ENCODE measurements at places on chromosomes 4 and X.

DNA sequence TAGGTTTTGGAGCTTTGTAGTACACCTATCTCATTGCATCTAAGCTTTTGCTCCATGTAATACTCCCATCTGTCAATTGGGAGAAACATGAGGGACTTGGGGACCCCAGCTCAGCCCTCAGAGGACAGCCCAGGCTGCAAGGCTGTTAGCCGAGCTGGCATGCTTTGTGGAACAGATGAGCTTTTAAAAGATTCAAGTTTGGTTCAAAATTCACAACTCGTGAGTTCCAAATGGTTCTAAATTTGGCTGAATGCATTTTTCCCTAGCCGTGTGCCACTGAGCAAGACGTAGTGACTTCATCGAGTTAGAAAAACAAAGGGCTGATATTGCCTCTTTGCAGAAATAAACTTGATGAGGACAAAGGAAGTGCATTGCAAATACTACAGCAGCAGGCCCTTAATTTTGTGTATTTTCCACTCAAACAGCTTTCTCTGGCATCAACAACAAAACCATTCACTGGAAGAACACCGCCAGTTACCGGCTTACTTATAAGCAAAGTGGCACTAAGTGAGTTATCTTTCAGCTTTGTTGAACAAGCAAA lies 165.0 kb upstream of the HS3ST1 start:
- DNase-seq = no peak

DNA sequence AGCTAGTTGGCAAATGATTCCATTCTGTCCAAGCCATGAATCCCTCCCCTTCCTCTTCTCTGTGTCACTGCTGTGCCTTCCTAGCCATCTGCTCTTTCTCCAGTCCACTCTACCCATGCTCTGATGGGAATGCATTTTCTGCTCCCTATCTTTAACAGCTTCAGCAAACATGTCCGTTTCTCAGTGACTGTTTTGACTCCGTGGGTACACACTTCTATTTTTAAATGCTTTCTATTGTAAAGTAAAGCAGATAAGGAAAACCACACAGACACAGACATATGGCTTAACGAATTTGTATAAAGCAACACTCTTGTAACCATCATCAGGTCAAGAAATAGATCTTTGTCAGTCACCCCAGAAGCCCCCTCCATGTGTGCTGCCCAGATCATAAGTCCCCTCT lies 72.4 kb upstream of the KLHL13 start:
- DNase-seq = no peak

- DNase-seq = no peak
Observed at GRCh38 chrX:43373032-43373431, 283.1 kb upstream of the MAOA start.

DNA sequence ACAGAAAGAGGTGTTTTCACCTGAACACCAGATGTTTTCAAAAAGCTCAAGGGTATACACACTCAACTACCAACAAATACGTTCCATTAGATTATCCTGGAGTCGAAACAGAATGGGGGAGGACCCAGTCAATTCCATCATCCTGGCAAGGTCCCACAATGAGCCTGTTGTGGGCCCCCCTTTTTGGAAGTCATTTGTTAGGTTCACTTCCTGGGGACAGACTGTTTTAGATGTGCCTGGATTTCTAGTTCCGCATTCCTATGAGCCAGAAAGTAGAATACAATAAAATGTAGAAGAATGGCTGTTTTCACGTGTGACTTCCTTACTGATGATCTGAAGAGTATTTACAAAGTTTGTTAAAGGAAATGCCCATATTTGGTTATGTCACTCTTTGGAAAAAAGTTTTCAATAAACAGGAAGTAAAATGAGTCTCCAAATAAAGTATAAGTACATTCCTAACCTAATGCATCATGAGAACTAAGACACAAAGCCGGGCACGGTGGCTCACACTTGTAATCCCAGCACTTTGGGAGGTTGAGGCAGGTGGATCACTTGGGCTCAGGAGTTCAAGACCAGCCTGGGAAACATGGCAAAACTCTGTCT lies 192.5 kb downstream of the MAML3 start:
- DNase-seq = no peak

GRCh38 chr4:60744767-60745166 lies 455.4 kb upstream of the ADGRL3 start:
- no peak for DNase-seq

DNA sequence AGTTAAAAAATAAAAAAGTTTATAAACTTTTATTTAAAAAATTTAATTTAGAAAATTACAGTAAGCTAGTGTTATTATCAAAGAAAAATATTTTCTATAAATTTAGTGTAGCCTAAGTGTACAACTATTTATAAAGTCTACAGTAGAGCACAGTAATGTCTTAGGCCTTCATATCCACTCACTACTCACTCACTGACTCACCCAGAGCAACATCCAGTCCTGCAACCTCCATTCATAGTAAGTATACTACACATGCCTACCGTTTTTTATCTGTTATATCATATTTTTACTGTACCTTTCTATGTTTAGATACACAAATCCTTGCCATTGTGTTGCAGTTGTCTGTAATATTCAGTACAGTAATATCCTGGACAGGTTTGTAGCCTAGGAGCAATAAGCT lies 129.0 kb upstream of the FAM47B start:
- DNase-seq = no peak

DNA sequence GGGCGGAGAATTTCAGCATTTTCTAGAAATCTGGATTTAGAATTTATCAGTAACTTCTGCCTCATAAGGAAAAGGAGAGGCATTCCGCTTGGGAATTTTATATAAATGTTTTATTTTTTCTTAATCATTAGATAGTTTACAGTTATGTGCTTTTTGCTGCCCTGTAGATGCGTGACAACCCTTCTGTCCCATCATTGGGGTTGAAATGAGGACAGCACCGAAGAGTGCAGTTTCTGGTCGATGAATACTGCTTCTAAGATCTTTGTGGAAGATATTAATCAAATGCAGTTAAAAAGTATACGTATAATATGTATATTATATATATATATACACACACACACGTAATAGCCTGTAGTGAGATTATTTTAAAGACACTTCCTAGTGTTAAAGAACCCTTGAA lies 1.5 kb downstream of the RBPJ start:
- no peak for DNase-seq

DNA sequence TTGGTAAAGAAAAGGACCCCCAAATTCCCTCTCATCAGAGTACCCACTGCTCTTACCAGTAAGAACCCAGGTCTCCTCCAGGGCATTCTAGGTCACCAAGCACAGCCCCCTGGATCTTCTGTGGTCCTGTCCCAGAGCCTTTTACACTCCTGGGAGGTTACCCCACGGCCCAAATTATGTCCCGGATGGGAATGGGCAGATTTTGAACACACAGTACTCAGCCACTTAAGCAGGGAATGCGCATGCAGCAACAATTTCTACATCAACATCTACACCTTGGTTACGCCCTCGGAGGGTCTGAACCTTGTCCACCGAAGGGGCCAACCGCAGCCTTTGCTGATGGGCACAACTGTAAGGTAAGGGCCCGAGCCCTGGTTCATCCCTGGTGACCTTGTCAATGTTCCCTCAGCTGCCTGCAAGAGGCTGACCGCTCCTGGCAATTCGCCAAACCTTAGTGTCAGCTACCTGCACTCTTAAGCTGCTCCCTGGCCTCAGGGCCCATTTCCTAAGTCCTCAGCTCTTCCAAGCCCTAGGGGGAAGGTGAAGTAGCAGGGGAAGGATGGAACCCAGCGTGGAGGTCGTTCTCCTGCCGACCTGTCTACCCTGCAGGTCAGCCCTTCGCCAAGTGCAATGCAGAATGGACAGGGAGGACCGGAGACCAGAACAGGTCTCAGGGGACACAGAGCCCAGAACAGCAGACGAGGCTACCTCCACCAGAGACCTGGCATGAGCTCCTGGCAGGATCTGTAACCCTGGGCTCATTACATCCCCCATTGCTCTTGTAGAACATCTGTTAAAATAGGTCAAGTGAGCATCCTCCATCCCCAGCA lies 5.9 kb downstream of the TIMP1 start:
- no peak for DNase-seq

- DNase-seq = no peak
Observed at GRCh38 chr4:79872738-79873137, 200.3 kb downstream of the ANTXR2 start.

- no peak for DNase-seq
Observed at GRCh38 chr4:74658116-74658515, 136.2 kb downstream of the BTC start.

- DNase-seq = no peak
Observed at GRCh38 chr4:4379540-4380087, 7.3 kb upstream of the NSG1 start.

GRCh38 chr4:56651056-56651350 lies 30.1 kb downstream of the HOPX start:
- DNase-seq = no peak

GRCh38 chrX:21666679-21667078 lies 8.5 kb upstream of the KLHL34 start:
- no peak for DNase-seq

DNA sequence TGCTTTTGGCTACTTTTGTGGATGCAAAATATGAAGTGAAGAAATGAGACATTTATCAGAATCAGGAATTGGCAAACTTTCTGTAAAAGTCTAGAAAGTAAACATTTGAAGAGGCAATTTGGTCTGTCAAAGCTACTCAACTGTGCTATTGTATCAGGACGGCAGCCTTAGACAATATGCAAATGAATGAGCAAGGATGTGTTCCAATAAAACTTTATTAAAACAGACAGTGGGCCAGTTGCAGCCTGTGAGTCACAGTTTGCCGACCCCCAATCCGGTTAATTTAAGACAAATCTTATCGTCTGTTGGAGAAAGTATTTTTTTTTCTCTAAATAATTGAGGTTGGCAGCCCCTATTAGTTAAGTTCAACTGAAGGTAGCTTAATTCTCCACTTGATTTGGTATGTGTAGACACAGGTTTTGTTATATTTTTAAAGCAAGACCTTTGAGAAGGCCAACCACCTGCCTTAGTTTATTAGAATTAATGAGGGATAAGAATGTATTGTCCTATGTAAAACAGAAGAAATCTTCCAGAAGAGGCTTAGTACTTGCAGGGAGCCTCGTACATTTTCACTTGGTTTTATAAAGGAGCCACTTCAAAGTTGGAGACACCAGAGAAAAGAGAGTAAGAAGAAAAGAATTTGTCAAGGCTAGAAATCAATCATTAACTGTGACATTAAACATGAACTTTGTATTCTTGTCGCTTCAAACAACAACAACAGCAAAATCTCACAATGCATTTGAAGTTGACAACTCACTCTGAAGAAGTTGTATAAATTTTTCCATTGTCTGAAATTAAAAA lies 81.6 kb upstream of the FAT1 start:
- DNase-seq = no peak

DNA sequence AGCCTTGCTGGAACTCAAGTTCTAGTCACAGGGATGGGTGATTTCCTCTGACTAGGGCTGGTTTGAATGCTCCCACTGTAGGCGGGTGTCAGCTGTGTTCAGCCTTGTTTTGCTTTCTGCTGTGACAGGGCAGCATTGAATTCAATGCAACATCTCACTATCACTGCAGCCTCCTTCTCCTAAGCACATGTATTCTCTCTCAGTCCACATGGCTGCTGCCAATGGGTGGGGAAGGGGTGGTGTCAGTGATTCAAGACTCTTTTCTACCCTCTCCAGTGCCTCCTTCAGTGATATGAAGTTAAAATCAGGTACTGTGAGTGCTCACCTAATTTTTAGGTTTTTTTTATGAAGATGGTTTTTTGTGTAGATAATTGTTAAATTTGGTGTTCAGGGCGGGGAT lies 46.3 kb downstream of the COL4A5 start:
- DNase-seq = no peak

GRCh38 chrX:13074297-13075262 lies 30.2 kb upstream of the FAM9C start:
- DNase-seq = no peak

- no peak for DNase-seq
Observed at GRCh38 chr4:128711361-128711760, 98.1 kb upstream of the JADE1 start.

DNA sequence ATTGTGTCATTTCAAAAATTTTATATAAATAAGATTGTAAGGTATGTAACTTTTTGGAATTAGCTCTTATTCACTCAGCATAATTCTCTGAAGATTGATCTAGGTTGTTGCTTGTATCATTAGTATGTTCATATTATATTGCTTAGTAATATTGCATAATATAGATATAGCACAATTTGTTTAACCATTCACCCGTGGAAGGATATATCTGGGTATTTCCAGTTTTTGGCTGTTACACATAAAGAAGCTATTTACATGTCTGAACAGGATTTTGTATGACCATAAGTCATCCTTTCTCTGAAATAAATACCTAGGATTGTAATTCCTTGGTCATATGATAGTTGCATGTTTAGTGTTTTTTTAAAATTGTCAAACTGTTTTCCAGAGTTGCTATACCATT lies 82.5 kb downstream of the CPEB2 start:
- DNase-seq = no peak

- no peak for DNase-seq
Observed at GRCh38 chrX:153438532-153438931, 7.3 kb downstream of the TREX2 start.

- no peak for DNase-seq
Observed at GRCh38 chr4:175850240-175850639, 38.2 kb upstream of the GPM6A start.

DNA sequence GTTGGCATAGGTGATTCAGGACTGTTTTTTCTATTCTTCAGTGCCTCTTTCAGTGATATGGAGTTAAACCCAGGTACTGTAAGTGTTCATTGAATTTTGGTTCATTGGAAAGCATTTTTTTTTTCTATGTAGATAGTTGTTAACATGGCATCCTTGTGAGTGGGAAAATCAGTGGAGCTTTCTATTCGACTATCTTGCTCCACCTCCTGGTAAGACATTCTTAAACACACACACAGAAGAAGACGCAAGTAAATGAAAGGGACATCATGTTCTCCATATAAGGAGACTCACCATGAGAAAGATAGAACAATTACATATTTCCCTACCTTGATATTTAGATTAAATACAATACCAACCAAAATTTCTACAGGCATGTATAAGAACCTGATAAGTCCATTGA lies 598.5 kb upstream of the SPANXN1 start:
- no peak for DNase-seq

DNA sequence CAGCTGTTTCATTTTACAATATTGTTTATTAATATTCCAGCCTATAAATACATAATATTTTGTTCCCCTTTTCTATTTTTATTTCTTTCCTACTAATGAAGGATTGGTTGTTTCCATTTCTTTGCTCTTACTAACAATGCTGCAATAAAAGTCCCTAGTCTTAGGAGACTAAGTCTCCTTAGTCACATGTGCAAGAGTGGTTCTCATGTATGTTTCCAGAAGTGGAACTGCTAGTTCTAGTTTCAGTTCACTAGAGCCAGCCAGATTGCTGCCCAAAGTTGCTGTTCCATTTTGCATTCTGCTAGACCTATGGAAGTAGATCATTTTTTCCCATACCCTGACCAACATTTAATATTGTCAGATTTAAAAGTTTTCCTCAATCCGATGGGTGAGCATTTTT lies 44.3 kb downstream of the CNGA1 start:
- DNase-seq = no peak

DNA sequence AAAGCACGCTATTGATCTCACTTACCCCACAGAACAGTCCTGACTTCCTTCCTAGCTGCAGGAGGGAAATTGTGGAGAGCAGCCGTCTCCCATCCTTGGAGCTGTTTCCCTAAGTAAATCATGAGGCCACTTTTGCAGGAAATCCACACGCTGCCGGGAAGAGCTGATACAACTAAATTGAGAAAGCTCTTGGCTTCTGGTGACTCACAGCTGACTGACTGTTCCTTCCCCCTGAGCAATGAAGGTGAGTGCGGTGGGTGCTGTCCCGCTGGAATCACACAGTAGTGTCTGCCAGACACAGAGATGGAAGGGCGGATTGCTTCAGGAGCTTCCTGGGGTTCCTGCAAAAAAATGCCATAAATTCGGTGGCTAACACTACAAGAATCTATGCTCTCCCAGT lies 268.9 kb downstream of the ASMT start:
- DNase-seq = no peak
